ENCODE measurements at places on chromosomes 5 and 9.

GRCh38 chr9:131500377-131500776 lies 2.3 kb upstream of the POMT1 start:
- DNase-seq: no peak

- DNase-seq: no peak
Measured at GRCh38 chr5:42767491-42768105, 11.0 kb downstream of the CCDC152 start.

DNA sequence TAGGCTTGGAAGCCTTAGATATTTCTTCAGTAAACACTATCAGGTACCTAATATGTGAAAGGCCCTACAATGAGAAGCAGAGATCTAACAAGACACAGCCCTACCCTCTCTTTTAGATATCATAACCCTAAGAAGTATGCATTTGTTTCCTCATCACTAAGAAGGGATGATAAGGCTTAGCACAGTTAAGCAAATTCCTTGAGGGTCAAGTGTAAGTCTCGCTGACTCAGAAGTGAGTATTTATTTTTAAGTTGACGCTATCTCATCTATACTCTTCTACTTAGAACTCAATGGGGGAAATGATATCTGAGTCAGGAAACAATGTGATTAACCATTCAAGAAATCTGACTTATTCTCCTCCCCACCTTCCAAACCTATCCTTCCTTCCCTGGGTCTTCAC lies 149.7 kb downstream of the ESM1 start:
- no peak for DNase-seq

- no peak for DNase-seq
Measured at GRCh38 chr9:104617418-104617817, 586 bp downstream of the OR13C9 start.

DNA sequence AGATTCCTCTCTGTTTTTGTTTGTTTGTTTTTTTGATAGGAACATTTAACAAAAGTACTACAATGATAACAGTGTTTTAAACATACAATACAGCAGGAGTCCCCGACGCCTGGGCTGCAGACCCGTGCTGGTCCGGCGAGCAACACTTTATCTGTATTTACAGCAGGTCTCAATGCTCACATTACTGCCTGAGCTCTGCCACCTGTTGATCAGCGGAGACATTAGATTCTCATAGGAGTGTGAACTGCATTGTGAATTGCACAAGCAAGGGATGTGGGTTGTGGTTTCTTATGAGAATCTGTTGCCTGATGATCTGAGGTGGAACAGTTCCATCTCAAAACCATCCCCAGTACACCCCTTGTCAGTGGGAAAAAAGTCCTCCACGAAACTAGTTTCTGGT lies 1068.5 kb upstream of the CDH10 start:
- no peak for DNase-seq

- no peak for DNase-seq
Measured at GRCh38 chr9:385818-386398, 171.2 kb downstream of the DOCK8 start.

- no peak for DNase-seq
Measured at GRCh38 chr5:41325074-41325473, 111.7 kb upstream of the C6 start.

DNA sequence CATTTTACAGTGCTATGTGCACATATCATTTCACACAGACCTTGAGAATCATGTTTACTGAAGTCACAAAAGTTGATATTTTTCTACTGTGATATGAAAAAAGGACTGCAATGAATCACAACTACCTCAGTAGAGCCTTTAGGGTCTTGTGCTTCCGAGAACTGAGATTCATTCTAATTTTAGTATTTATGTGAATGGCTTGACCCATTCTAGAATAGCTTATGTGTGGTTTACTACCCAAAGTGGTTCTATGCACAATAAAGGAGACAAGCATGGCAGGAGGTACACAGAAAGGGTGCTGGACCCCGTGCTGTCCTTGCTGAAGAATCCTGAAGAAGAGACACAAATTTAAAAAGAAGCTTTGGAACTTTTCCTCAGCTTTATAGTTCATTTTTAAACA lies 28.2 kb downstream of the MEF2C start:
- DNase-seq: no peak

DNA sequence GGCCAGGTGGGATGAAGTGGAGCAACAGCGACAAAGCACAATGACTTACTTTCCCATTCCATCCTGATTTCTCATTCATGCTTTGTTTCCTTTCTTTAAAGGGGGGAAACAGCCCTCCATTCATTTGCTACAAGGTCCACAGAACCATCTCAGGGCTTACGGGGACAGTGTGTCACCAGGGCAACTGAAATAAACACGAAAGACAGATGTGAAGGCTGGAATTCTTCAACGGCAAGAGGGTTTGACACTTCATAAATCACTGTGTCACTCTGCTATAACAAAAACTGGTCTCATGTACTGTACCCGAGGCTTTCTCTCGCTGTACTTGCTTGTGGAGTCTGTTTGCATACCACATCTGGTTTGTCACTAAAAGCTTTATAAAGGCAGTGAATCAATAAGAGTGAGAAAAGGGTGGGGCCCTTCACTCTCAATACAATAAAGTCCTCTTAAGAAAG lies 150.8 kb downstream of the EFNA5 start:
- no peak for DNase-seq

DNA sequence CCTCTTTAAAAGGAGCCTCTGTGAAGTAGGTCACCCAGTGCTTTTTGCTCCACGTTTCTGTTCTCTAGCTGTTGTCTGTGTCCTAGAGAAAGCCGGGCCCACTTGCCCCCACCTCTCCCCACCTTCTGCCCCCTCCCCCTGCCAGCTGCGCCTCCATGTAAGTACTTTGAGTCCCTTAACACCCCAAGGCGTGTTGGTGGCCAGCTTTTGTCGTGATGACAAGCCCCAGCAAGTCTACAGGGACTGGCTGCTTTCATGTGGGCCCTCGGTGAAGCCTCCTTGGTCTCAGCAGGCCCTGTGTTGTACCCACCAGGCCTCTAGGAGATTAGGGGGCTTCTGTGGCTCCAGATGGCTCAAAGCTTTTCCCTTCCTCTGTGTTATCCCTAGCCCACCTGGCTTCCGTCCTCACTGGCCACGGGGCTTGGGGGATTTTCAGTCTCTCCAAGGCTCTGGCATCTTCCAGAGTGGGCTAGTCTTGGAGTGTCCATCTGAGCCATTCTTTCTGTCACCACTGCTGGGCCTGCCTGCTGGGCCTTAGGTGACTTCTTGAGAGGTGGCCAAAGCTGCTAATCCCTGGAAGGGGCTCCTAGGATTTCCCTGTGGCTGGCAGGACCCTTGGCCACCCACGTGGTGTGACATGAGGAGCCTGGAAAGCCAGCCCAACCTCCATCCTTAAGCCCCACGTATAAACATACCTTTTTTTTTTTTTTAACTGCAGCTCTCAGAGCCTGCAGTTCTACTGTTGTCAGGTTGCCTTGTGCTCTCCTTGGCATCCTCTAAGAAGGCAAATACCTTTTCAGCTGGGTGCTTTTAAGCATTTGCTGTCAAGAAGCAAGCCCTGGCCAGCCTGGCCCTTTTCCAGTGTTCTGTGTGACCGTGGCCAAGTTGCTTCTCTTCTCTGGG lies 1.1 kb upstream of the NDST1 start:
- peak; percentile 88 for DNase-seq

DNA sequence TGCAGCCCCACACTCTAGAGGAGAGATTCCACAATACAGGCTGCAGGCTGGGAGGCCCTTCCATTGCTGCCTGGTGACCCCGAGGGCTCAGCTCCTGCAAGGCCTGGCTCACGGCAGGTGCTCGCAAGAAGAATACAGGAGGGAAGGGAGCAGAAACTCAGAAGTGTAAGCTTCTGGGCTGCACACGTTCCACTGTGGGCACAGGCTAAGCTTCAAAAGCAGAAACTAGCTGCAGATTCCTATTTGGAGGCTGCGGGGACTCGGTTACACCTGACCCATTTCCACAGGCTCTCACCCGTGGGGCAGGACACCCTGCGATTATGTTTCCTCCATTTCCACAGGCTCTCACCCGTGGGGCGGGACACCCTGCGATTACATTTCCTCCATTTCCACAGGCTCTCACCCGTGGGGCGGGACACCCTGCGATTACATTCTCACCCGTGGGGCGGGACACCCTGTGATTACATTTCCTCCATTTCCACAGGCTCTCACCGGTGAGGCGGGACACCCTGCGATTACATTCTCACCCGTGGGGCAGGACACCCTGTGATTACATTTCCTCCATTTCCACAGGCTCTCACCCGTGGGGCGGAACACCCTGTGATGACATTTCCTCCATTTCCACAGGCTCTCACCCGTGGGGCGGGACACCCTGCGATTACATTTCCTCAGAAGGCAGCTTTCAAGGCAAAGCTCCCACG lies 10.3 kb downstream of the LPCAT1 start:
- no peak for DNase-seq

GRCh38 chr5:131023498-131023865 lies 141.6 kb downstream of the HINT1 start:
- no peak for DNase-seq

Data from NCI-H524 treated with DMSO at 0.1 percent for 48 hours (cell line).